ENCODE measurements at places on chromosomes 1 and 21.

DNA sequence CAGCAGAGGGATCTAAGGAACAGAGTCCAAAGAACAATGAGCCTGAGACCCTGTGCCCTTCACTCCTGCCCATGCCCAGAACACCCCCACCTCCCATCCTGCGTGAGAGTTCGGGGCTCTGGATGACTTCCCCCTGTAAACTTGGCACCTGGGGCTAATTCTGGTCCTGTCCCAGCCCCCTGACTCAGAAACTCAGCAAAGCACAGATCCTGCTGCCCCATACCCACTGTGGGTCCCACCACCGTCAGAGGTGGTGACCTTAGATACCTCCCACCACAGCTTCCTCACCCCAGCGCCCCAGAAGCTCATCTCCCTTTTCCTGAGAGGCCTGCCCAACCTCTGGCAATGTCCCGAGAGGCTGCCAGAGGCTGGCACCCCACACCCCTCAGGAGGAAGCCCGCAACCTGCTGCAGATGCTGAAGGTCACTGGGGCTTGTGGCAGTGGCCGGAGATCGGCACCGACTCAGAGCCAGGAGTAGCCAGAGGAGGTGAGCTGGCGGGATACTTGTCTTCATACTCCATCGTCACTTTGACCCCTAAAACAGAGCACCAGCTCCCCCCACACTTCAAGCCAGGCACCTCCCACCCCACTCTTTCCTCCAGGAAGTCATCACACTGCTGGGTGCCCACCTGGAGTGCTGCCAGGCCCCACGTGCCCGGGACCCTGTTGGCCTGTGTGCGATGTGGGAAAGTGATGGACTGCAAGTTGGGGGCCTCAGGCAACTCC lies 111.6 kb upstream of the IFFO2 start:
- no peak for DNase-seq

DNA sequence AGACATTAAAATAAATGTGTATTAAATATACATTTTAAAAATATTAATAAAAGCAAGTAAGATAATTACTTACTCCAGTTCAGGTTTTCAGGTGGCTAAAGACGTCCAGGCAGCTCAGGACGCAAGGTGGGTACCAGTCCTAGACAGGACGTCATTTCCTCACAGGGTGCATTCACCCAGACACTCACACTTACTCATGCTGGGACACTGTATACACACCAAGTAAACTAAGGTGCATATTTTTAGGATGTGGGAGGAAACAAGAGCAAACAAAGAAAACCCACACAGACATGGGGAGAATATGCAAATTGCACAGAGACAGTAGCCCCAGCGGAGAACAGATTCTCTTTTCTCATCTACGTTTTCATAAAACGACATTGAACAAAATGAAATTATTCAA lies 457.9 kb downstream of the BRINP3 start:
- DNase-seq: no peak

- DNase-seq: no peak
Measured at GRCh38 chr1:113749402-113749801, 9.9 kb downstream of the PHTF1 start.

DNA sequence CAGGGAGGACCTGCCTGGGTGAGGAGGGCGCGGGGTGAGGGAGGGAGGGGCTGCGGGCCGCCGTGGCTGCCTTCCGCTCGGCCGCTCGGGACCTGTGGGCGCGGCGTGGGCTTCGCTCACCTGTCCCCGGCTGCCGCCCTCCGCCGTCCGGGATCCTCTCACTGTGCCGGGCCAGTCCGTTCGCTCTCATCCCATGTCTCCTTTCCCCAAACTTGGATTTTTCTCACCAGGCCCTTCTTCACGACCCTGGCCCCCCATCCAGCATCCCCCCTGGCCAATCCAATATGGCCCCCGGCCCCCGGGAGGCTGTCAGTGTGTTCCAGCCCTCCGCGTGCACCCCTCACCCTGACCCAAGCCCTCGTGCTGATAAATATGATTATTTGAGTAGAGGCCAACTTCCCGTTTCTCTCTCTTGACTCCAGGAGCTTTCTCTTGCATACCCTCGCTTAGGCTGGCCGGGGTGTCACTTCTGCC lies 362 bp downstream of the ZBTB48 start:
- no peak for DNase-seq

DNA sequence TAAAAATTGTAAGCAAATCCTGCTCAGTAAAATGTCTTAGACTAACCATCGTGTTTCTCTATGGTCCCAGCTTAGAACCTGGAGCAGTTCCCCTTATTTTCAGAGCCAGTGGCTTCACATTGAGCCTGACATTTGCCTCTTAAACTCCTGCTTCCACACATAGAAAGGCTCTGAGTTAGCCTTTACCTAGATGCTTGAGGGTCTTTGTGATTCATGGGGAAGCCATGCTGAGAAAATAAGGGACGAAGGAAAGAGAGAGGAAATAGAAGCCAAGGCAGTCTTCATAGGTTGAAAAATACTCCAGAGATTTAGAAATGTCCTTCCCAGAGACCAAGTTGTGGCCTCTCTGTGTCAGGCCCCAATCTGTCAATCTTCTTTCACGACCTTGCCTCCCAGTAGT lies 16.1 kb upstream of the RBBP5 start:
- no peak for DNase-seq

- no peak for DNase-seq
Measured at GRCh38 chr1:244460197-244460596, 876 bp upstream of the CATSPERE start.

DNA sequence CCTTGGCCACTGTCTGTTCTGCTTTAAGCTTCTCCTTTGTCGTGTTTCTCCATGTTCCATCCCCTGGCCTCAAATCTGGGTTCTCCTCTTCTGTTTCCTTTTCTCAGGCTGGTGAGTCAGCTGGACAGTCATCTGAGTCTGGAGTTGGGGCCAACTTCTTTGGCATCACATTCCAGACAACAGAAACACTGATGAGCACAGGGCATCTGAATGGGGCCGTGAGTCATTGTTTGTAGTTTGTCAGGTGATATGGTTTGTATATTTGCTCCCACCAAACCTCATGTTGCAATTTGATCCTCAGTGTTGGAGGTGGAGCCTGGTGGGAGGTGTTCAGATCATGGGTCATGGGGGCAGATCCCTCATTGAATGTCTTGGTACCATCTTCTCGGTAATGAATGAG lies 14.3 kb upstream of the OLIG2 start:
- no peak for DNase-seq

DNA sequence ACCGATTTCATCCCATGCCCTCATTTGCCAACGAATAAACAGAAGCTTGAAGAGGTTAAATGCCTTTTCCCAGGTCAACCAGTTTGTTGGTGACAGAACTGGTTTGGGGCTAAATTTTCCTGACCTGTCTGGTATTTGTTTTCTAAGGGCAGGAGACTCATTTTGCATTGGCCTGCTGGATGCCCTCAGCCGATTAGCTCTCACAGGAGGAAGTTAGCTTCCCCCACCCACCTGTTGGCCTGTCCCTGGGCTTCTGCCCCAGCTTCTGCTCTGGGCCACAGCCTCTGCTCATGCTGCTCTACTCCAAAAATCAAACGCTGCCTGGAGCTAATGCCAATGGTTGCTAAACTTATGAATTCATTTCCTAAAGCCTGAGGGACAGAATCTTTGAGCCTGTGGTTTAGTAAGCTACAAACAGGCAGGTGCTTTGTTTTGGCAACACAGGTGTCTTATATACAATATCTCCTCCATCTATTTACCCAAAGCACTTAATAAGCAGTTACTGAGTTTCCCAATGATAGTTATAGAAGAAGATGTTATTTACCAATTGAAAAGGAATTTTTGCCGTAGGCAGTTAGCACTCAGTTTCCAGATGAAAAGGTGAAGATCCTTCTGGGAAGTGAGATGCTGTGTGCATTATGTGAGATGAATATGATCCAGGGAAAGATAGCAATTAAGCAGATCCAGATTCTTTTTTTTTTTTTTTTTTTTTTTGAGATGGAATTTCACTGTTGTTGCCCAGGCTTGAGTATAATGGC lies 82.3 kb downstream of the TM2D1 start:
- DNase-seq: no peak

- no peak for DNase-seq
Measured at GRCh38 chr21:35491920-35492678, 443.0 kb upstream of the RUNX1 start.

DNA sequence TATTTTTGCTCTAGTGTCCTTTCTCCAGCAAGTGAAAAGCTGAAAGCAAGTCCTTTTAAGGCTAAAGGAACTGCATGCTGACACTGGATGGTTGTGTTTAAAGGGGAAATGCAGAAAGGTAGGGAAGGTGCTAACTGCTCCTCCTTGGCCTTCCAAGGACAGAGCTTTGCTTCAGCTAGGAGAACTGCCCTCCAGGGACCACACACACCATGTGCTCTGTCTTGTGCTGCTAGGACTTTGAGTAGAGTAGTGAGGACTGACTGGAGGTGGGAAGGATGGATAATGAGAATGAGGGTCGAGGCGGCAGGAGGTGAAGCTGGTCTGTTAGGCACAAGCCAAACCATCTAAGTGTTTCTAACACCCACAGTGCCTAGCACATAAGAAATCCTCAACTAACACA lies 77.9 kb downstream of the WDR3 start:
- DNase-seq: no peak

GRCh38 chr1:92910081-92910480 lies 51.2 kb downstream of the DIPK1A start:
- no peak for DNase-seq

GRCh38 chr1:16984717-16985116 lies 4.3 kb upstream of the MFAP2 start:
- DNase-seq: no peak

DNA sequence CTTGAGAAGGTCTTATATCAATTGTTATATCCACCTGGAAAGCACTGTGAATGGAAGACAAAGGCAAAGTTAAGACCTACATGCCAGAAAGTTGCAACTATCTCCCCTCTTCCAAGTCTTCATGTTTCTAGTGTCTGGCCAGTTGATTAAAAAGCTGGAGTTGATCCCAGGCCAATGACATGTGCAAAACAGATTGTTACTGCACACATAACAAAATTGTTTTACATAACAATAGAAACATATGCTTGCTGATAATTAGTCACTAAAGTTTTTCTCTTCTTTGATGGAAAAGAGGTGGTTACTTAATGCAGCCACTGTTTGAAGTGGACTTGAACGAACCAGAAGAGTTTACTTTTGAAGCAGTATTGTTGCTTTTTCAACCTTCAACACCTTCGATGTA lies 158.2 kb downstream of the TGFBR3 start:
- no peak for DNase-seq

DNA sequence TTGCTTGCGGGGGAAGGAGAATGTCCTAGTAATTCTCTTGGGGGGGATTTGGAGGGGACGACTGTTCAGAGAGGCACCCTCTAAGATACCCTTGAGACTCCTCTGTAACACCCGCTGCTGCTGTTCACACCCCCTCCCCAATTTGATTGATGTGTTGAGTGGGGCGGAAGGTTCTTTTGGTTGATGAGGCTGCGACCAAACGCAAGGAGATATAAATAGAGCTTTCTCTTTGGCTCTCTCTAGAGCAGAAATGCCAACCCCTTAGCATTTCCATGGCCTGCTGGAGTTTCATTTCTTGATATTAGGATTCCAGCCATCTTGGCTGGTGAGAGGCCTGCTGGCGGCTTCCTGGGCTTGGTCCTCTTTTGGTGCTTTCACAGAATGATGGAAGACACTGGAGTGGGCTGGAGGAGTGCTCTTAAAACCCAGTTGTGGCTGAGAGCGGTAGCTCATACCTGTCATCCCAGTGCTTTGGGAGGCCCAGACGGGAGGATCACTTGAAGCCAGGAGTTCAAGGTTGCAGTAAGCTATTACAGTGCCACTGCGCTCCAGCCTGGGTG lies 2.0 kb downstream of the PIK3CD start:
- DNase-seq: no peak

DNA sequence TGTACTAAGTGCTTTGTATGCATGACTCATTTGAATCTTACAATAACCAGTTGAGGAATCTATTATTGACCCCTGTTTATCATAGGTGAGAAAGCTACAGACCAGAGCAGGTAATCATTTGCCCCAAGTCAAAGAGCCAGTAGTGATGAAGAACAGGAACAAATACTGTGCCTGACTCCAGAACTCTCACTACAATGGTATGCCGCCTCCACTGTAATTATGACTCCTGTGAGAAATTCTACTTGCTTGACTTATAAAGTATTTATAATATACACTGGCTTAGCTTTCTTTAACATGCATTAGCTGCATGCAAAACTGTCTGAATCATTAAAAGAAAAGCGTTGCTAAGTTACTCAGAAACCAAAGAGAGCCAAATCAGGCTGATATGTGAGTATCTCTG lies 92.6 kb downstream of the ZNF281 start:
- no peak for DNase-seq

- DNase-seq: no peak
Measured at GRCh38 chr1:22364764-22365163, 86.9 kb upstream of the ZBTB40 start.

DNA sequence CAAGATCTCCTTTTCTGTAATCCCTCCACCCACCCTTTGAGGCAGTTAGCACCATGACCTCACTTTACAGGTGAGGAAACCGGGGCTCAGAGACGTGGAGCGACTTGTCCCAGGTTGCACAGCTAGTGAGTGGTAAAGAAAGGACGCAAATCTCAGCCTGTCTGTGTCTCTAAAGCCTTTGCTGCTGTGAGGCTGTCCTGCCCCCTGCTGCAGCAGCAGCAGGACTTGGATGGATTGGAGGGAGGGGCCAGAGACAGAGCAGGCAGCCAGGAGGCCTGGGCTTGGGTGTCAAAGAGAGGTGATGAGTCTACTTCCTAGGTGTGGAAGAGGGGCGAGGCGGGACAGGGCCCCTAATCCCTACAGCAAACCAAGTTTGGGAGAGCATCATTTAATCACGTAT lies 69.6 kb downstream of the PTPRU start:
- DNase-seq: no peak

GRCh38 chr1:216205176-216205575 lies 218.1 kb downstream of the USH2A start:
- DNase-seq: no peak

- no peak for DNase-seq
Measured at GRCh38 chr1:237152506-237153335, 110.7 kb downstream of the RYR2 start.

DNA sequence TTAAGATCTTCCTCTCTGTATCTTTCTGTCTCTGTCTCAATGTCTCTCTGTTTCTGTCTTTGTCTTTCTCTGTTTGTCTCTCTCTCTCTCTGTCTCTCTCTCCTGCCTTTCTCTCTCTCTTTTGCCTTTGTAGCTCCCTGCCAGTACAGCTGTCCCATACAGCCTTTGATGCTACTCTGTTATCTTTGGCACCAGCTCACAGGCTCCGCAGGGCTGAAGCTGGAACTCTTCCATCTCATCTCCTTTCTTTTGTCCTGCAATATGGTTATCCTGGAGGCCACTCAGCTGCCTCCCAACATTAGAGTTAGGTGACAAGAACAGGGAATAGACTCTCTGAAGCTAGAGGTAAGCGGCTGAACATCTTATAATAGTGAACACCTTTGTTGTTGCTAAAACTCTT lies 354.3 kb upstream of the NEGR1 start:
- no peak for DNase-seq

DNA sequence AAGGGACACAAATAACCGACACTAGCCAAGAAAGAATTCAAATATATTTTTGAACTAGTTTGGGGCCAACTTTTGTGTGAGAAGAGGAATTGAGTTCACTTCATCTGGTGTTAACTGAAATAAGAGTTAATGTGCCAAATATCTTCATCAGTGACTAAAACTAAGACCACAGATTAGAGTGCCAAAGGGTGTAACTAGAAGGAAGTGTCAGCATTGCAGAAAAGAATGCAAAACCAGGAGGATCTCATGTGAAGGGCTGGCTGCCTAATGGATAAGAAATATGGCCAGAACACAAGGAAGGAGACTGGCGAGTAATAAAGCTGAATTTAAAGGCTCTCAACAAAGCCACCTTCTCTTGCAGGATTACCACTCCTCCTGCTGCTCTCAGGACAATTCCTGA lies 61.8 kb upstream of the LRRC8D start:
- DNase-seq: no peak

GRCh38 chr1:59406437-59407164 lies 109.7 kb downstream of the FGGY start:
- DNase-seq: no peak
